ENCODE measurements at places on chromosomes 12 and 14.

- no peak for DNase-seq
These were observed 202.0 kb upstream of the KRR1 start for GRCh38 chr12:75713434-75713833.

GRCh38 chr12:42129595-42130204, 15.0 kb downstream of the GXYLT1 start:
- DNase-seq, result peak; percentile 77

- no peak for DNase-seq
These were observed 3.9 kb upstream of the PPP1CC start for GRCh38 chr12:110746550-110746949.

DNA sequence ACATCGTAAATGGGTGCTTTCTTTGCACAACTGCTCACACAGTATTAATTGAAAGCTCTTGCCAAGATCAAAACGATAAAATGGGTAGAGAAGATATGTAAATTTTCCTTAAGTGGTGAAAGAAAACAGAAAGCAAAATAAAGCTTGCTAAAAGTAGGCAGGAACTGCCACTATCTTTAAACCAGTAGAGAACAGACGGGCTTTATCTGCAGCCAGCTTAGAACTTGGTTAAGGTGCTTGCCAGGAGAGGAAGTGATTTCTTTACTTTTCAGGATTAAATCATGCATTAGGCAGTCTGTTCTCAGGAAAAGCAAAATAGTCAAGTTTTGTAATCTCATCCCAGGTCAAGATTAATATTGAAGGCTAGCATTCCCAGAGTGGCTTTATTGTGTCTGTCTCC, 56.9 kb upstream of the CCDC175 start:
- DNase-seq, result peak; percentile 48

GRCh38 chr14:106691601-106692291, 1165.4 kb downstream of the TMEM121 start:
- DNase-seq, result peak; percentile 58

- no peak for DNase-seq
These were observed 20.5 kb upstream of the GPR132 start for GRCh38 chr14:105085766-105086165.

- DNase-seq, result no peak
These were observed 51.4 kb downstream of the PLEKHG7 start for GRCh38 chr12:92753976-92754885.

- DNase-seq, result no peak
These were observed 66.3 kb upstream of the TCL1B start for GRCh38 chr14:95619785-95620417.

- no peak for DNase-seq
These were observed 35.1 kb downstream of the ARF6 start for GRCh38 chr14:49928015-49928414.

DNA sequence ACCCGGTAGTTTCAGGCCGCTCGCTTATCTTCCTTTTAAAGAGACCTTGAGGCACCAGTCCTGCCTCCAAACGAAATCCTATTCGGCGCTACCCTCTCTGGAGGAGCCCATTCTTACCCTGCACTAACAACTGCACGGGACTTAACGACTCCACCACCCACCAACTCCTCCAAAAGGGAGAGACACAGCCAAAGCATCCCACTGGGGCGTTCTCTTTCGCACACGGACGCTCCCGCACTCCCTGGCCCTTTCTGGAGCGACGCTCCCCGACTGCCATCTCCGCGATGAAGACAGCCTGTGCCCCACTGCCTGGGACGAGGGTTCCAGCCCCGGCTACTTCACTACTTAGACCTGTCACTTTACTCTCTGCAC, 650 bp downstream of the GALC start:
- DNase-seq, result peak; percentile 63

GRCh38 chr14:105145381-105146180, 23.0 kb downstream of the JAG2 start:
- no peak for DNase-seq

DNA sequence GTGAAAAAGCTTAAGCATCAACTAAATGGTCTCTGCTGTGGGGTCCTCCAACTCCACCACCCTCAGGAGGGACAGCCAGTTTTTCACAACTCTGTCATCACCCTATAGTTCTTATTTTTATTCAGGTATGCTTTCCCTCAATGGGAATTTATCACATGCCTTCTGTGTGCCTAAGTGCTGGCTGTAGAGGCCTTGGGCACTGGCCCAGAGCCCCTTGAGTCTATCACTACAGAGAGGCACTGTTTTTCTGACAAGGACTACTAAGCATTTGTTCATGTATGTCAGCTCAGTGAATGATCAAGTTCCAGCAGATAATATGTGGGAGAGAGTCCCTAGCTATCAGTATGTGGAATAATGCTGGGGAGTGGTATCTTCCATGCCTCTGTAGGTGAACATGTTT, 463.9 kb downstream of the NPAS3 start:
- DNase-seq, result no peak

DNA sequence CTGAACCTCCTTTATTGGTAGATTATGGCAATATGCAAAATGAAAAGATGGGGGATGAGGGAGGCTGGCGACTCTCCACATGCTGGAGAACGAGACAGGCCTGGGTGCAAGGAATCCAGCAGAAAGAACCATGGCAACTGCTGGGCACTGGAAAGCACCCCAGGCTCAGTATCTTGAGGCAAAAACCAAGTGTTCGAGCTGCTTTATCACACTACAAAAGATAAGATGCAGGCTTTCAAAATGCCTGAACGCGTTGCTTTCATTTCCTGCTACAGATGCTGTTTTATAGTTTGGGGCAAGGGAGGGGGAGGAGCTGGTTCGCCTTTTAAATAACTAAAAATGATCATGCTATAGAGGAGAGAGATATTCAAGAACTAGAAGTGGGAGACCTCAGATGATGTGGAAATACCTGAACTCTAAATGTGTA, 38.9 kb downstream of the NIN start:
- peak; percentile 59 for DNase-seq

- no peak for DNase-seq
These were observed 158.8 kb downstream of the KCNH5 start for GRCh38 chr14:62886461-62886860.

DNA sequence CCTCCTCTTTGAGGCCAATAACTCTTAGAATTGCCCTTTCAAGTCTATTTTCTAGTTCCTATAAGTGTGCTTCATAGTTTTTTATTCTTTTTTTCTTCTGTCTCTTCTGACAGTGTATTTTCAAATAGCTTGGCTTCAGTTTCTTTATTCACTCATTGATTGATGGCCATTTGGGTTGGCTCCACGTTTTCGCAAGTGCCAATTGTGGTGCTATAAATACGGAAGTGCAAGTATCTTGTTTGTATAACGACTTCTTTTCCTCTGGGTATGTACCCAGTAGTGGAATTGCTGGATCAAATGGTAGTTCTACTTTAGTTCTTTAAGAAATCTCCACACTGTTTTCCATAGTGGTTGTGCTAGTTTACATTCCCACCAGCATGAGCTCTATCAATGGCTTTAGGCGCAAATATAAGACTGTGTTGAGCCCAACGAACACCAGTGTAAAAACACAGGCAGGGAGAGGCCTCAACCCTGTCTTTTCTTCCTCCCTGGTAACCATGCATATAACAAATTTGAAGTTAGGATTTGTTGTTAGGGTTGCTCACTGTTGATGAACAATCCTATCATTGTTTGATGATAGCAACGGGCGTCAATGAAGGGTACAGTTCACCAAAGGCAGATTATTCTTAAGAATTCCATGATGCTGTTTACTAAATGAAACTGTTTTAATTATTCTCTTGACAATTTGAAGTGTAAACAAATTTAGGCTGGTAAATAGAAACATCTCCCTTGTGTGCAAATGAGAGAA, 13.3 kb upstream of the LMNTD1 start:
- no peak for DNase-seq

GRCh38 chr12:91591639-91591987, 409.0 kb upstream of the DCN start:
- no peak for DNase-seq

- DNase-seq, result no peak
These were observed 784 bp downstream of the PSMA6 start for GRCh38 chr14:35292770-35293561.
